ENCODE measurements at places on chromosomes 6 and 20. TPM values are rescaled to one million over a fixed set of nuclear protein-coding genes. Genes with fewer than 3 reads are reported as not detected.

BACH2 gene
- total RNA-seq: 5.9 TPM

POU3F2 gene
- 0.48 TPM for total RNA-seq

ESF1 gene
- total RNA-seq: 31.1 TPM

TNNC2 gene
- total RNA-seq: 5.7 TPM
